ENCODE measurements at places on chromosomes 16 and 17. TPM values are rescaled to one million over a fixed set of nuclear protein-coding genes. Genes with fewer than 3 reads are reported as not detected.
A peak's percentile ranks its signal among the peaks of the same experiment; 100 is the strongest.

DNA sequence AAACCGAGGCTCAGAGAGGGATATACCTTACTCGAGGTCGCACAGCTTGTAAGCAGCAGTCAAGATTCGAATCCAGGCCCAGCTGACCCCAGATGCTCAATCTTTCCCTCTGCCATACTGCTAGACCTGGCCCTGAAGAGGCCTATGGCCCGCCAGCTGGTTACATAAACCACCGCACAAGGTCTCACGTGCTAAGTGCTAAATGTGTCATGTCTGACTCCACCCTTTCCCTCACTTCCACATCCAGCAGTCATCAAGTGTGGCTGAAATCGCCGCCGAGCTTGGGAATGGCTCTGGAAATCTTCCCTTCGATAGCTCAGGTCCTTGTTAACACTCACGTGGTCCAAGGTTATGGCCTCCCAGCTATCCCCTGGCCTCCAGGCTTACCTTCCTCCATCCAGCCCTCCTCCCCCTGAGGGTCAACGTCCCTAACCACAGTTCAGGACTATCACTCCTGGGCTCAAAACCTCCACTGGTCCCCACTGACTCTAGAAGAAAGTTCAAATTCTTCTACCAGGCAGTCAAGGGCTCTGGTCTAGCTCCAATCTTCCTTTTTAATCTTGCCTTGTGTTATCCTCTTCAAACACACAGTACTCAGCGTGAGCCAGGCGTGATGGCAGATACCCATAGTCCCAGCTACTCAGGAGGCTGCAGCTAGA, 3.5 kb downstream of the ZBTB4 start:
- no peak for DNase-seq
- no peaks in the 10 kb centered on the region for H3K27me3 ChIP-seq

DNA sequence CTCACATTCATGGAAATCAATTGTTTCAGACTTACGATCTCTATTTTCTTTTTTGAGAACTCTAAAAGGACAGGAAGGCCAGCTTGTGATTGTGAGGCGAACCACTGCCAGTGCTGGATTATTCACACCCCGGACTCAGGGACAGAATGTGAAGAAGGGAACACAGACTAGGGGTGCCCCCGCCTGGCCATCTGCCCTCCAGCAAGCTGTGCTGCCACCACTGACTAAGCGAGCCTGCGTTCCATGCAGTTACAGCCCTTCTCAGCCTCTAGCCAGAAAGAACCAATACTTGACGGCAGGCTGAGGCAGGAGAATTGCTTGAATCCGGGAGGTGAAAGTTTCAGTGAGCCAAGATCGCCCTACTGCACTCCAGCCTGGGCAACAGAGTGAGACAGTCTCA, 2.8 kb downstream of the HAGH start:
- H3K27ac ChIP-seq = peak overlapping the region; percentile 12
- DNase-seq = peak; percentile 72

- peak overlapping the region; percentile 92 for H3K4me3 ChIP-seq
- H3K4me1 ChIP-seq = peaks cover 45% of the 10 kb centered on the region
- no peak for DNase-seq
- H3K27ac ChIP-seq = peak overlapping the region; percentile 98
Observed at GRCh38 chr17:15261258-15261801, 3.8 kb downstream of the PMP22 start.

Gene TBC1D3I
- 0.60 TPM for total RNA-seq

Data from chondrocyte (in vitro differentiated cells).